ENCODE measurements at places on chromosomes 7 and 10. TPM values are rescaled to one million over a fixed set of nuclear protein-coding genes. Genes with fewer than 3 reads are reported as not detected.

DNA sequence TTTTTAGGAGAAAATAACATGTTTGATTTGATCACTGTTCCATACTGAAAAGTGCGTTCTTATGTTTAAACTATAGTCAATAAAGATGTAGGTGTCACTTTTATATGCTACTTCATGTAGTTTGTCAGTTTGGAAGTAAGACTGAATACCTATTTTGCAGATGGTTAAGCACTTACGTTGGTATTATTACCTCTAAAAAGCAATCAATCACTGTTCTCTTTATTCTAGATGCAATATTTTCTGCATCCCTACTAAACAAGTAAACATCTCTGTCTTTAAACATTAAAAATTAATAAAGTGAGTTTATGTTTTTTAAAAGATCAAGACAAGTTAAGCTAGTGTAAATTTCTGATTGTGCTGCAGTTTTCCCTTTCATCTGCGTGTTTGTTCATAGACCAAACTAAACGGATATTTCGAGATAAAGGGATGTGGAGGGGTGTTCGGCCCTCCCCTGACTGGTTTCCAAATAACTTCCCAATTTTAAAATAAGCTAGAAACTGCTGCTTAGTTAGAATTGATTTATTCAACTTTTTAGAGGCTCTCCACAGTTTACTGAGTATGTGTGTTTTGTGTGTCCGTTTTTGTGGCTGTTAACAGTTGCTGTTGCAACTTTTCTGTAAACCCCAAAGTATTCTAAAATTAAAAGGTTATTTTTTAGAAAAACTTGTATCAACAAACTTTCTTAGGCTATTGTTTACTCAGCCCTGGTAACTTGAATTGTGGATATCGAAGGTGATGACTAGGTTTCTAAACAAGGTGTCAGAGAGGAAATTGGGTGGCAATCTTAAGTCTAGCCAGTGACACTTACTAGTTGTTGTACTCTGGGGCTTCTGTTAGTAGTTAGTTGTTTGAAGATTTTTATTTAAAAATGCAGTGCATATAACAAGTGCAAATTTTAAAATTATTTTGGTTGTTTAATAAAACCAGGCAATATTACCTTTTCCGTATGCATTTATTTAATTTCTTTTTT, 974 bp downstream of the KIF11 start:
- no peak for DNase-seq

DNA sequence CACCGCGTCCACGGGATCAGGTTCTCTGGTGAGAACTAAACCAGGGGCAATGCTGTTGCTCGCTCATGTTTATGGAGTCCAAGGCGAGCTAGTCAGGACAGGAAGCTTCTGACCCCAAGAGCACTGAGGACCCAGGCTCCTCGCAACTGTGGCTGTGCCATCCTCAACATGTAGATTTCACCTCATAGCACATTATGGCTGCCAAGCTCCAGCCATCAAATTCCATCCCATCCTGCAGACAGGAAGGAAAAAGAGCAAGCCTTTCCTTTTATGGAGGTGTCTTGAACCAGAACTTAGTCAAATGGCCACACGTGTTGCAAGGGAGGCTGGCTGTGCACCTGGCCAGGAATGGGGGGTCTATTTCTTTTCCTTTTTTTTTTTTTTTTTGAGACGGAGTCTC, 16.1 kb upstream of the NKX6-2 start:
- no peak for DNase-seq

GRCh38 chr10:115029452-115030375, 63.5 kb upstream of the ATRNL1 start:
- no peak for DNase-seq

GRCh38 chr7:80883154-80884025, 35.5 kb downstream of the SEMA3C start:
- peak; percentile 100 for DNase-seq

DNA sequence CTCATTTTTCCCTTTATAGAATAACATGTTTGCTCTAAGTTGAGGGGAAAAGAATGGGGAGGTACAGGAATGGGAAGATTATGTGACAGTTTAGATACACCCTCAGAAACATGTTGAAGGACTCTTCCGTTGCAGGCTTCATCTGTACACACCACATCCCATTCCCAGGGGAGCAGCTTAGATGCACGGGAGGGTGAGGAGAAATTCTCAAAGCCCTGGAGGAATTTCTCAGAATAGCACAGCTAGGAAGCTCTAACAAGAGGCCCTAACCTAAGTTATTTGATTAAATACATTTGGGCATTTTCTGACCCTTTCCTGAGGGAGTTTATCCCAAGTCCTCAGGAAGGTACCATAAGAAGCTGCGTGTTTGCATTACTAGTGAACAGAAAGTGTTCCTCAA, 660.2 kb upstream of the IGFBP3 start:
- DNase-seq: no peak

DNA sequence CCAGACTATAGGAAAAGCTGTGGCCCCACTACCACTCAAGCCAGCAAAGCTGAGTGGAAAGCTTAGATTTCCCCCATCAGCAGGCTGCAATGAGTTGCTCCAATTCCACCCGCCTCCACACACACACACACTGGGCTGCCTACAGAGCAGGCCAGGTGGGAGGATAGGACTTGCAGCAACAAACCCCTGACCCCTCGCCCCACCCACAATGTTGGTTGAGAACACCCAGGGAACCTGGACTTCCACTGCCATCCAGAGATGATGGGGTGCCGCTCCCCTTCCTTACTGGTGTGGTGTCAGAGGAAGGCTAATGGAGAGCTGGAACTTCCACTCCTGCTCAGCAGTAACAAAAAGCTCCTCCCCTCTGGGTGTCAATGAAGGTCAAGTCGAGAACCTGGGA, 16.8 kb upstream of the PLEKHA1 start:
- no peak for DNase-seq

DNA sequence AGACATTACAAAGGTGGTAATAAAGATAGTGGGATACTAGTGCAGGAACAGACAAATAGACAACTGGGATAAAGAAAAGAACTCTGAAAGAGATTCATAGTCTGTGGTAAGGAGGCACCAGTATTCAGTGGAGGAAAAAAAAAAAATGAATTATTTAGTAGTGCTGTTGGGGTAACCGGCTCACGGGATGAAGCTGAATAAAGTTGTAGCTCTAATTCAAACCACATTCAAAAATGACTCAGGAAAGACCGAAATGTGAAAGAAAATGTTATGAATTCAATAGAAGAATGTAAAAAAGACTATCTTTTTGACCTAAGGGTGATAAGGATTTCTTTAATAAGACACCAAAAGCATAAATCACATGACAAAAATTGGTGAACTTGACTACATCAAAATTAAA, 83.1 kb upstream of the HABP2 start:
- DNase-seq: no peak

- no peak for DNase-seq
Observed at GRCh38 chr7:135712182-135712782, 15.7 kb downstream of the SLC13A4 start.

DNA sequence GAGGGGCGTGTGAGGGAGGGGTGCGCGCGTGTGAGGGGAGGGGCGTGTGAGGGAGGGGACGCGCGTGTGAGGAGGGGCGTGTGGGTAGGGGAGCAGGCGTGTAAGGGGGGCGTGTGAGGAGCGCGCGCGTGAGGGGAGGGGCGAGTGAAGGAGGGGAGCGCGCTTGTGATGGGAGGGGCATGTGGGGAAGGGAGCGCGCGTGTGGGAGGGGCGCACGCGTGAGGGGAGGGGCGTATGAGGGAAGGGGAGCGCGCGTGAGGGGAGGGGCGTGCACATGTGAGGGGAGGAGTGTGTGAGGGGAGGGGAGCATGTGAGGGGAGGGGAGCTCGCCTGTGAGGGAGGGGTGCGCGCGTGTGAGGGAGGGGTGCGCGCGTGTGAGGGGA, 19.1 kb downstream of the MXI1 start:
- peak; percentile 84 for DNase-seq

DNA sequence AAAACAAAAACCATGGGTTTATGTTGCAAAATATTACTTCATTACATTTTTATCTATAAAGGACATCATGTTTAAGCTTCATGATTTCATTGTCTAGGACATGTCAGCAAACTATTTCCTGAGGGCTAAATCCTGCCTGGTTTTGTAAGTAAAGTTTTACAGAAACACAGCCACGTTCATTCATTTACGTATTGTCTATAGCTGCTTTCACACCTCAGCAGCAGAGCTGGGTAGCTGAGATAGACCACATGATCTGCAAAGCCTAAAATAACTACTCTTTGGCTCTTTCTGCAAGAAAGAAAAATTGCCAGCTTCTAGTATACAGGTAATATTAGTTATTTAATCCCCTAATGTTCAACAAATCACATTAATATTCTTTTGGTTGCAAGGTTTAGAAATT, 12.7 kb upstream of the PIP4K2A start:
- DNase-seq: no peak

GRCh38 chr10:95346715-95347401, 56.1 kb upstream of the PDLIM1 start:
- DNase-seq: peak; percentile 6

GRCh38 chr10:49564461-49565009, 25.6 kb upstream of the ERCC6 start:
- no peak for DNase-seq

DNA sequence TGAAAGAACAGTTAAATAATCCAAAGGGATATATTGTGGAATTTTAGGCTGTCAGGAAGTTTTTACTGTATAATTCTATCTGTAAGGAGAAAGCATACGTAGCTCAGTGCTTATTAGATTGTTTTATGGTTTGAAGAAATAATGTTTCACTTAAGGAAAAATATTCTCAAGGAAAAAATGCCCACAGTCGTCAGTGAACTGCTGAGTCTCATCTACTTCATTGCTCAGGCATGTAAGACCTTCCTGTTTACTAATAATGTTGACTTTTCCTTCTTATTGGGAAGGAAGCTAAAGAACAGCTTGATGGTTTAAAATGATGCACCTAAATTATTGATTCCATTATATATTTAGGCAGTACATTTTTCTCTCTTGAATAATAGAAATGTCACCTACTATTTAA, 304.2 kb downstream of the SDK1 start:
- DNase-seq: no peak

- no peak for DNase-seq
Observed at GRCh38 chr7:113402005-113402404, 283.7 kb upstream of the SMIM30 start.

GRCh38 chr7:71477441-71477840, 345.5 kb downstream of the GALNT17 start:
- no peak for DNase-seq

Gene SEMA3E
- 6.8 TPM for total RNA-seq

Gene PYROXD2
- total RNA-seq: 3.2 TPM

Gene TSPAN12
- 5.7 TPM for total RNA-seq

Gene ZKSCAN1
- 37.2 TPM for total RNA-seq

Gene TMEM130
- not detected for total RNA-seq

Gene TAS2R3
- total RNA-seq: 0.40 TPM

Gene ENTPD1
- 20.2 TPM for total RNA-seq

Gene FBXL13
- total RNA-seq: 3.4 TPM

Measured in SK-MEL-5 (cell line).